Stimulated activated naive CD8-positive, alpha-beta T cell treated with anti-CD3 and anti-CD28 coated beads, Interleukin-15, Interleukin-2, amounts not matched to agents 100 U/mL and 50 U/mL, for 24 hours (primary cell): ENCODE measurements at places on chromosomes 5 and 9.

DNA sequence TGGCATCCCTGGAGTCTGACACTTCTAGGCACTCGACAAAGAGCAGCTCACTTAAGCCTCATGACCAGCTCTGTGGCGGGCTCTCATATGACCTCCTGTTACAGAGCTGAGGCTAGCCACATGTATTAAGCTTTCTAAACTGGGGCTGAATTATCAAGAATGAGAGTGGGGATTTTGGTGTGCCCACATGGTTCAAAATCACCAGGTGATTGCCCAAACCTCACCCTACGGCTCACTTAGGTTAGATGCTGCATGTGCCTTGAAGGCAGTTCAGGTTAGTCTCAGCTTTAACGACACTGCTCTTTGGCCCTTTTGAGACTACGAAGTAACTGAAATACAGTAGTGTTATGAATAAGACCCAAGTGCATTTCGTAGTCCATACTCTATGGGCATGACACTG, 39.4 kb upstream of the SMIM32 start:
- DNase-seq, result no peak

DNA sequence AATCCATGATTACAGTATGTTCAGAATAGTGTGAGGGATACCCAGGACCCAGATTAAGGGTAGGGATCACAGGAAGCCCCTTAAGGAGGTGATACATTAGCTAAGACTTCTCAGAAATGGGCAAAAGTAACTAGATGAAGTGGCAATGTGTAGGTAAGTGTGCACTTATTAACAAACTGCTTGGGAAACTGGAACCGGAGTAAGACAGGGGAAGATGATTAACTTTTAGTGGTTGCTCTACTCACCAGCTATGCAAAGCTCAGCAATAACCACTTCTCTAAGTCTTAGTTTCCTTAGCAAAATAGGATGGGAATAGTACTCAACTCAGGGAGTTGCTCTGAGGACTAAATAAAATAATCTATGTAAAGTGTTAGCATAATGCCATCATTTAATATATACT, 182.2 kb downstream of the MCTP1 start:
- DNase-seq, result no peak

GRCh38 chr5:51650824-51651223, 267.6 kb downstream of the ISL1 start:
- DNase-seq, result no peak

- DNase-seq, result no peak
Observed at GRCh38 chr9:111148052-111149017, 110.1 kb upstream of the LPAR1 start.

GRCh38 chr5:82291420-82291819, 13.3 kb upstream of the RPS23 start:
- DNase-seq, result no peak

- DNase-seq, result no peak
Observed at GRCh38 chr5:96655506-96655905, 6.7 kb upstream of the CAST start.

DNA sequence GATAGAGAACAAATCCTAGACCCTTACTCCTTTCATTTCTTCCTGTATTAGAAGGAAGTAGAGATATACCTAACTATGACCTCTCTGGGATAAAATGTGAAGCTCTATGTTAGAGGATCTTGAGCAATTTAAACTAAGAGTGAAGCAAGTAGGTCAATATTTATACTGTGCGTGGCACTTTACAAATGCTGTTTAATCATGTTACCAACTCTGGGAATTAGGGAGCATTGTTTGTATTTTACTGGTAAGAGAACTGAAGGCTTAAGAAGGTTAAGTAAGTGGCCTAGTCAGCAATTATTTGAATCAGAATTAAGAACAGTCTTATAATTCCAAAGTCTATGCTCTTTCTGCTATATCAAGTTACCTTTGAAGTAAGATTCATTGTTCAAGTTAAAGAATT, 12.0 kb downstream of the TNC start:
- no peak for DNase-seq

GRCh38 chr9:129237164-129237611, 59.1 kb upstream of the IER5L start:
- peak; percentile 70 for DNase-seq
